ENCODE measurements at places on chromosomes 6 and 20.

GRCh38 chr20:3360752-3361151, 46.7 kb downstream of the DNAAF9 start:
- no peak for DNase-seq

DNA sequence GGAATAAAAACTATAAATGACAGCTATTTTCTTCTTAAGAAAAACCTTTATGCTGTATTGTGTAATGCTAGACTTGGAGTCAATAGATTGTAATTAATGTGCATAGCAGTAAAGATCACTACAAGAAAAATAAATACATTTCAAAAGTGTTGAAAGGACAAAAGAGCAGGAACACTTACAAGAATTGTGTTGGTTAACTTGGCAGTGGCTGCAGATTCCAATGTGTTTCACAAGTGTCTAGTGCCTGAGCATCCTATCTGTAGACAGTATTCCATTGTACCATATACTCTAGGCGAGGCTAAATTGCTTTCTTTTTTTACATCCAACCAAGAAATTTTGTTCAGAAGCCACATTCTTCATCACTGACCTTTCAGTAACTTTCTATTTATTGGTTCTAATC, 924.1 kb downstream of the EPHA7 start:
- DNase-seq, result no peak

DNA sequence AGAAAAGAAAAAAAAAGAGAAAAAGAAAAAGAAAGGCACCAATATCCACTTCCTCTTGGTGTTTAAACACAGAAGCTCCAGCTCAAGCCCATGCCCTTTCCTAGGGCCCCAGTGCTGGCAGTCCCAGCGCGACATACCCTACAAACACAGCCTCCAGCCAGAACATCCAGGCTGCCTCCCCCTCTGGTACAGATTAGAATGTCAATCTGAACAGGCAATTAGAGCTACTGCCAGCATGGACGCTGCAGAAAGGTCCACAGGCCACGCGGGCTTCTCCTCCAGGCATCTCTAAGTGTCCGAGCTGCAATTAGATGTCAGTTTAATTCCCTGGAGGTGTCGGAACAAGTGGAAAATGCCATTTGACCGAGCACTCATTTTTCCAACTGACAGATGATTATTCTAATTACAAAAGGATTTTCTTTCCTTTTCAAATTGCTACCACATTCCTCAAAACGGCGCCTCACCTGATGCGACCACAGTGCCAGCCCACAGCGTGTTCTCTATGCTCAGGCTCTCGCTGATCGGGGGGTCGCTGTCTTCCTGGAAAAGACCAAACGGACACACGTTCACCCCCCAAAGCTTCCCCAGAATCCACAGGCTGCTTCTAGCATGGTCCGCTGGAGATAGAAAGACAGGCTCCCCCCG, 79.5 kb downstream of the ATP9A start:
- DNase-seq, result no peak

GRCh38 chr20:39282619-39283092, 320.5 kb downstream of the DHX35 start:
- no peak for DNase-seq
